ENCODE measurements at places on chromosomes 12 and 14.

DNA sequence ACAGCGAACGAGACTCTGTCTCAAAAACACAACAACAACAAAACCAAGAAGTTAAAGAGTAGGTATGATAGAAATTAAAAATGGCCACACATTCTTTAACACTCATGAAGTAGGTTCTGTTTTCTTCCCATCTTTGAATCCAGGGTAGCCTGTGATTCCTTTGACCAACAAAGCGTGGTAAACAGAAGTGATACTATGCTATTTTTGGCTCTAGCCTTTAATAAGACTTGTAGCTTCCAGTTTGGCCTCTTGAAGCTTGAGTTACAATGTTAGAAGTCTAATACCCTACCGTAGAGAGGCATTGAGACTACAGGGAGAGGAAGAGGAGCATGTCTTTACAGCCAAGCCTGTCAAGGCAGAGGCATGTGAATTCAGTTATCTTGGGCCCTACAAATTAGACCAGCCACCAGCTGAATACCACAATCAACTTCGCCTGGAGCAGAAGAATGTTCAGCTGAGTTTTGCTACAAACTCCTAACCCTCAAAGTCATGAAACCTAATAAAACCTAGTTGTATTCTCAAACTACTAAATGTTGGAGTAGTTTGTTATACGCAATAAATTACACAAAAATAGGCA lies 4.9 kb upstream of the NEMF start:
- no peak for DNase-seq

- DNase-seq = no peak
Observed at GRCh38 chr14:44896275-44897040, 65.3 kb downstream of the KLHL28 start.

DNA sequence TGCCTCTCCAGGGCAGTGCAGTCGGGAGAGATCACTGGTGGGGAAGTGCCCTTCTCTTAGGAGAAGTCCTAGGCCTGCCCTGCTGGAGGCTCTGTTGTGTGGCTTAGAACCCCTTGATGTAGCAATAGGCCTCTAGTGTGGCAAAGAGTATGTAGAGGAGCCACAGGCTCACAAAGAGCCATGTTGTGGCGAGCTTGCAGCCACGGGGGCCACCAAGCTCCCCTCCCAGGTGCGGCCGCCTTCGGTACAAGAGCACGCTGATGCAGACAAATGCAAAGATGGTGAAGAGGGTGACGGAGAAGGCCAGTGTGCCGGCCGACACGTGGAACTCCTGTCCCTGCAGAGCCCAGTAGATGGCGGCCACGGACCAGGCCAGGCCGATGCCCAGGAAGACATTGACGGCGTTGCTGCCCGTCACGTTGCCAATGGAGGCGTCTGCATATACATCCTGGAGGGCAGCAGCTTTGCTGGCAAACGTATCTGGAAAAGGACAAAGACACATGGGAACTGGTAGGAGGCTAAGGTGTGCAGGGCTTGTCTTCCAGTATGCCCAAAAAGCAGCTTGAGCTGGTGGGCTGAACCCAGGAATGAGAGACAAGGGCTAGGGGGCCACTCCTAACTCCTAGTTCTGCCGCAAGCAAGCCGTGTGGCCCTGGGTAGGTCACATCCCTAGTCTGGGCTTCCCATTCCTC lies 142.8 kb downstream of the SLC8A3 start:
- no peak for DNase-seq

DNA sequence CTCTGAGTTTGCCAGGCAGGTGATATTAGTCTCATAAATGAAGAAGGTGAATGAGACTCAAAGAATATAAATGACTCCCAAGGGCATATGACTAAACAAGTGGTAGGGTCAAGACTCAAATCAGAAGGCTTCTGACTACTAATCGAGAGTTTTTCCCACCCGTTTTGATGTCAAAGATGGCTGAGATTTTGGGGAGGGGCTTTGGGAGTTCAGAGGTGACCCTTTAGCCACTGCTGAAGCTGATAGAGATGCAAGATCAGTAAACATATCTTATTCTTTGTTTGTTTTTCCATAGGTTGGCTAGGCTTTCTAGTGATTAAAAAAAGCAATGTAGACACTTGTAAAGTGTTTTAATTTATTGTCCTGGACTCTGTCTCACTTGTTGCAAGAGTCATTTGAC lies 239.6 kb upstream of the PLEKHG7 start:
- no peak for DNase-seq

GRCh38 chr14:104693482-104694431 lies 4.3 kb downstream of the INF2 start:
- DNase-seq = no peak

DNA sequence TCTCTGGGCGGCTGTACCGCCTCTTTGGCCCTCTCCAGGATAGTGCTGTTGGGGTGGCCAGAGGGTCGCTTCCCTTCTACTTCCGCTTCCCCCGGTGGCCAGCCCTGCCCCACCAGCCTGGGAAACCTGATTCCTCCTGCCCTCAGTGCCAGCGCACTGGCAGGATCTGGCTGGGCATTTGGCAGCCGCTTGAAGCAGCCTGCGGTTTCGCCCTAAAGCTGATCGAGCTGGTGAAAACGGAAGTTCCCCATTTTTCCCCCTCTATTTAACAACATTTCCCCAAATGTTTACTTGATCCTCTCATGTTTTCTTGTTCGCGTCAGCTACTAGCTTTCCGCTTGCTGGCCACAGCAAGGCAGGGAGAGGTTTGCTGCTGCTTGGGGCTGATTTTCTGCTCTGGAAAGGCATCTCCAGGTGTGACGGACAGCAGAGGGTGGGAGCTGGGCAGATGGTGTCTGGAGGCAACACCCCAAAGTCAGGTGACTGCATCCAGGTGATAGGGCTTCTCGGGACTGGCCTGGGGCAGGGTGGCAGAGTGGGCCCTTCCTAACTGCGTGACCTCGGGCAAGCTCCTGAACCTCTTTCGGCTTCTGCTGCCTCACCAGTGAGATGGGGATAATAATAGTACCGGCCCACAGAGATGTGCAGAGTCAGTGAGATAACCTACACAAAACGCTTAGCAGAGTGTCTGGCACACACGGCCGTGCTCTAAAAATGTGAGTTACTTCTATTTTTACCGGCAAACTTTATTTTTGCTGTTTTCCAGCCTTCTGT lies 53.1 kb downstream of the TSPAN9 start:
- no peak for DNase-seq
